ENCODE measurements at places on chromosomes 12 and 14.

DNA sequence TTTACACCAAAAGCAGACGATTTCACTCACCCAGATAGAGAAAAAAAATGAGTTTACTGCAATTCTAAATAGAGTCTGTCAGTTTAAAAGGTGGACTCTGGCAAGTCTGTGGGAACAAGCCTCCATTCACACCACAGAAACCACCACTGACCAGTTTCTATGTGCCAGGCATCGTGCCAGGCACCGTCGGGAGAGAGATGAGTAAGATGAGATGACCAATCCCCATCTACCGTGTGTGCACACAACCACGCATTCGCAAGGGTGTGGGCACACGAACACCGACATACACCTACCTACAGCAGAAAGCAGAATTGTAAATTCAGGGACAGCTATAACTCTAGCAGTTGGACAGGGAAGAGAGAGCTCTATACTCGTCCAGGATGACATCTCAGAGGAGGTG, 58.3 kb downstream of the PRIMA1 start:
- no peak for DNase-seq

DNA sequence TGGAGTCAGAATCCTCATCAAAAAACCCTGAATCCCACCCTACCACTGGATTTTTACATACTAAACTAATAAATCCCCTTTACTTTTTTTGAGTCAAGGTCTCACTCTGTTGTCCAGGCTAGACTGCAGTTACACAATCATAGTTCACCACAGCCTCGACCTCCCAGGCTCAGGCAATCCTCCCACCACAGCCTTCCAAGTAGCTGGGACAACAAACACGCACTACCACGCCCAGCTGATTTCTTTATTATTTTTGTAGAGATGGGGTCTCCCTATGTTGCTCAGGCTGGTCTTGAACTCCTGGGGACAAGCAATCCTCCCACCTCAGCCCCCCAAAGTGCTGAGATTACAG, 24.3 kb downstream of the SPTSSA start:
- no peak for DNase-seq

GRCh38 chr12:72191761-72192160, 80.4 kb upstream of the TRHDE start:
- no peak for DNase-seq

DNA sequence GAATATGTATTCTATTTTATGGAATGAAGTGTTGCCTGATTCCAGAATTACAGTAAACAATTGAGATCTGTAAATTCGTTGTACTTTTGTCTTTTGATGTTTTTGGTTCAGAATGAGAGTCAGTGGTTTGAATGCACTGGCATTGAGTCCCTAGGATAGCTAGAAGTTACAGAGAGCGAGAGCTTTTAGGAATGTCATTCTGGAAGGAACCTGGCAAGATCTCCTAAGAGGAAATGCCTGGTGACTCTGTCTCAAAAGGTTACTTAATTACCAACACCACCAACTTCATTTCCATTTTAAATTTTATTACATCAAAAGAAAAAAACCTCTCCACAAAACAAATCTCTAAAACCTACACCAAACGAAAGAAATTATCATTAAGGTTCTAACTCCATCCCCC, 6.0 kb upstream of the CEBPE start:
- no peak for DNase-seq

DNA sequence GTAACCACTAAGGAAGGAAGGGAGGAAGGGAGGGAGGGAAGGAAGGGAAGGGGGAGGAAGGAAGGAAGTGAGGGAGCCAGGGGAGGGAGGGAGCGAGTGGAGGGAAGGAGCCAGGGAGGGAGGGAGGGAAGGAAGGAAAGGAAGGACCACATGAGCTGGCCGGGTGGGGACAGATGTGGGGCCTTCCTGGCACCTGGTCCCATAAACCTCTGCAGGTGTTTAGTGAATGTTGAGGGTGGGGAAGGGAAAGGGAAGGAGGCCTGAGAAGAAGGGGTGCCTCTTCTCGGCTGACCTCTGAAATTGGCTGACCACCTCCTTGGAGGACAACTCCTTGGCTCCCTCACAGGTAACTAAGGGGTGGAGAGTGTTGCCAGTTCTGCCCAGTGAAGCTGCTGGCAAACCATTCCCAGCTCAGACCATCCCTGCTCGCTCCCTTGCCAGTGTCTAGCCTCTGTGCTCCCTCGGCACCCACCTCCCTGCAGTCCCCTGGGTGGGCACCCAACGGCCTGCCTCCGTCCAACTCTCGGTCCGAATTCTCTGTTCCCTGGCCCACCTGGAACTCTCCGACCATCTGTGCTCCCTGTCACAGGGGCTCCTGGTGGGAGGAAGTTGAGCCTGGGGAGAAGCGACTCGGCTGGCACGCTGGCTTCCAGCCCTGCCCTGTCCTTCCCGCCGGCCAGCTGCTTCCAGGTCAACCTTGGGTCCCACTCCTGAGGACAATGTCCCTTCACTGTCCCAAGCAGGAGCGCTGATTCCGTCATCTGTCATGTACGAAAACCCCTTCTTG, 12.2 kb upstream of the PPP1R13B start:
- DNase-seq = no peak

GRCh38 chr12:24500831-24501230, 448.1 kb downstream of the BCAT1 start:
- DNase-seq = no peak

DNA sequence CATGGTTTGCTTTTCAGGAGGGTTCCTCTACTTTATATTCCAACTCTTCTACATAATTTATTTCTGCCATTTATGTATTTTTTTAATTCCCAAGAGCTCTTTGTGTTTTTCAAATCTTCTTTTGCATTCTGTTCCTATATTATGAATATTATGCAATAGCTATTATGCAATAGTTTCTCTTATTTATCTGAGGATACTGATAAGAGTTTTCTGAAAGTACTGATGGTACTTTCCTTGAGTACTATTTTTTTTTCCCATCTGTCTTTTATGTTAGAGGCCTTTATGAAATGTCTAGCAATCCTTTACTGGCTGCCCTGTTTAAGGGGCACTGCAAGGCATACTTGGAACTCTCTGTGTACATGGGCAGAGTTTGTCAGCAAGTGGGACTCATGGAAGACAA, 93.4 kb downstream of the SLC41A2 start:
- no peak for DNase-seq
